ENCODE measurements at places on chromosomes 16 and 17.

DNA sequence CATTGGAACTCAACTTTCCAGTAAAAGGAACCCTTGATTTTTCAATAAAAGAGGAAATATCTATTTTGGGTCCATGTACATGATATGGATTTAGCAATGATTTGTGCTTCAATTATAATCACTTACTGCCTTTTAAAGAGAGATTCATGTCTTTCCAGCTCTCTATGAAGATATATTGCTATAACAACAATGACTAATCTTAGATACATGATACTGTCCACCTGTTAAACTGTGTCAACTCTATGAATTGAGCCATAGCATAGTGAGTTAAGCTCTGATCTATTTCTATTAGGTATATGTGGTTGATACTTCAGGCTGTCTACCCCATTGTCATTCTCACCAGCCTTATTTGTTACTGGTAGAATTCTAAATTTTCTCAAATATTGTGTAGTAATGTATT, 15.0 kb upstream of the MPHOSPH6 start:
- no peak for DNase-seq

- DNase-seq: peak; percentile 78
Observed at GRCh38 chr17:19327031-19327783, 35.3 kb downstream of the B9D1 start.

DNA sequence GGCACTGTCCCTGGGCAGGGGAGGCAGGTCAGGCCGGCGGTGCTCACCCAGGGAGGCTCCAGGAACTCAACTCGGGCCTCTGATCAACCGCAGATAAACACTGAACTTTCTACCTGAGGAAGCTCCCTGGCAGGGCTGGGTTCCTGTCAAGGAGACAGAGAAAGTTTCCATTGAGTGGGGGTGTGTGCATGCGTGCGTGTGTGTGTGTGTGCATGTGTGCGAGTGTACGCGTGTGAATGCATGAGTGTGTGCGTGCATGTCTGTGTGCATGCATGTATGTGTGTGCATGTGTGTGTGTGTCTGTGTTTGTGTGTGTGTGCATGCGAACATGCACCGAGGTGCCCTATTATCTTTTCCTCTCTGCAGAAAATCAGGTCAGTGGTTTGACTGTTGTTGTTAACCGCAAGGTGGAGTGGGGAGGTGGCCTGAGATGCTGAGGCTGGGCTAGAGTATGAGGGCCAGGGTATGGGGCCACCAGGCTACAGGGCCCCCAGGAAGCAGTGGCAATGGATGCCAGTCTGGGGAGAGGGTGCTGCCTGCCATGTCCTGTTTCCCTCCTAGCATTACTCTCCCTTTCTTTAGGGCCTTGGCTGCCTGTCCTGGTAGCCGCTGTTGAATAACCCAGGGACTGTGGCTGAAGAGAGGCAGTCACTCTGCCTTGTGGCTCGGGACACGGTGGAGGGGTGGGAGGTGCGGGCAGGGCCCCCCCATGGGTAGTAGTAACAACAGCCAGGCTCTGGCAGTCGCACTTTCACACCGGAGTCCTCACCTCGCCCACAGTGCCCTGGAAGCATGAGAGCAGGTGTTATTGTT, 24.0 kb downstream of the CCR7 start:
- no peak for DNase-seq

- DNase-seq: no peak
Observed at GRCh38 chr17:79761894-79762589, 15.9 kb upstream of the CBX2 start.

Measured in ACHN (cell line).